CD4-positive, alpha-beta T cell treated with Interleukin-10 for 1 hour (primary cell): ENCODE measurements at places on chromosomes 12 and 14.

- DNase-seq, result no peak
Observed at GRCh38 chr12:114400925-114401324, 5.0 kb downstream of the TBX5 start.

DNA sequence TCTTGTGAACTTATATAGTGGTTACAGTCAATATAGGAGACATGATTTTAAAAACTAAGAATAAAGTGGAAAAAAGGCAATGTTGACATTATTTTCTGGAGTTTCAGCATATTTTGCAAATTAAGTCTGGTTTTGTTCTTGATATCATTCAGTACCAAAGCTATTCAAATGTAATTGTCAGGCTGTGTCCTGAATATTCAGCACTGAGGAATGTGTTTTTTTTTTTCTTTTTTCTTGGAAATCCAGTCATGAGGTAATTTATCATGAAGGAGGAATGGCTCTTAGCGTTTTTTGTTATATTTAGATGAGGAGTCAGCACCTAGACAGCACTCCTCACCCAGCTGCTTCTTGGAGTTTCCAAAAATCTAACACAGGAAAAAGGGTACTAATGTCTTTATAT is 225.5 kb downstream of the CCDC91 start:
- no peak for DNase-seq

GRCh38 chr14:30482276-30482675 is 76.7 kb upstream of the G2E3 start:
- DNase-seq, result no peak

- DNase-seq, result no peak
Observed at GRCh38 chr12:113427882-113428281, 5.7 kb downstream of the SDSL start.

- no peak for DNase-seq
Observed at GRCh38 chr12:76422543-76423438, 74.6 kb upstream of the BBS10 start.

DNA sequence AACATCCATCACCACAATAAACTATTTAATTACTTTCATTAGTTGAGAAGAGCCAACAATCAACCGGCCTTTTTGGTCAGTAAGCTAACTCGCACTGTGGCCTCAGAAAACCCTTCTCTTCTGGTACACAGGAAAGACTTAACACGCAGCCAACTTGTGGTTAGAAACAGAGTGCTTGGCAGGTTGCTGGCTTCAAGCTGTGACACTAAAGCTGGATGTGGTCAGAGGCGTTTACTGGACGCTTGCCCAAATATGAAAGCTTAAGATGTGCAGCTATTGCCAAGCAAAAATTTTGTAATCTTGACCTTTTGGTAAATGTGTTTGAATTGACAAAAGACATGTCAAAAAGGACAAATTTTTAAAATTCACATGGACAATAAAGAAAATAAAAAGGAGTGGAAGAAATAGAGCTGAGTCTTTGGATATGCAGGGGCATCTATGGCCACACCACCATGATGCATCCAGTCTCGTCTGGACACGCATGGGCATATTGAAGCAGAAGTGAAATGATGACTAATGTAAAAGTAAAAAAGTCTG is 2.6 kb upstream of the KLRK1 start:
- DNase-seq, result peak; percentile 68

- DNase-seq, result no peak
Observed at GRCh38 chr12:92561543-92561899, 141.3 kb upstream of the PLEKHG7 start.

- no peak for DNase-seq
Observed at GRCh38 chr12:103802586-103802886, 38.5 kb downstream of the NT5DC3 start.

DNA sequence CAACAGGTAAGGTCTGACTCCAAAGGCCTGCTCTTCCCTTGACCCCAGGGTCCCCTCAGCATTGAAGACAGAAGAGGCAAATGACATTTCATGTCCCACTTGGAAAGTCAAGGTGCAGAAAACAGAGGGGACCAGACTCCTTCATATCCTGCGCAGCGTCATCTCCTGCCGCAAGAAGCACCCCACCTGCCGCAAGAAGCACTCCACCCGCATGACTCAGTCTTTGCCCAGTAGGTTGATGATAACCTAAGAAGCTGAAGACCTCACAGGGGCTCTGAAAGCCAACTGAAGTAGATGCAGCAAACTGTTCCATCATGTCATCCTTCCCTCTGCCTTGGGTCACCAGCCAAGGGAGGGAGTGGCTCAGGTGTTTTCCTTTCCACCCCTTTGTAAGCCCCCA is 11.6 kb upstream of the SMUG1 start:
- no peak for DNase-seq

- no peak for DNase-seq
Observed at GRCh38 chr14:70917633-70918032, 10.4 kb downstream of the PCNX1 start.

- no peak for DNase-seq
Observed at GRCh38 chr12:124426594-124427555, 132.0 kb downstream of the RFLNA start.

GRCh38 chr12:16668198-16668597 is 62.2 kb upstream of the LMO3 start:
- no peak for DNase-seq

DNA sequence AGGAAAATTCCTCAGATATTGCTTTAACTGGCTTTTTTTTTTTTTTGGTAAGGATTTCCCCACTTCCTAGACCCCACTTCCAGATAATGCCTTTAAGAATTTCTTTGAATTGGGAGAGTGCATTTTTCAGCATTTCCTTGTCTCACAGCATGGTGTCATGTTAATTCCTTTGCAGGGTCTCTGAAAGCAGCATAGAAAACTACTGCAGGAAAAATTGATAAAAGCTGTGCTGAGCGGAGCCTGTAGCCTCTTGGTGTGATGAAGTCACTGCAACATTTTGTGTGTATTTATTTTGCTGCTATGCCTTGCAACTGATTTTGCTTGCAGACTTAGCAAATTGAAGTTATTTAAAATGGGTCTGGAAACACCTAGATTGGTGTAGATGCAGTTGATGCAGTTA is 2.7 kb downstream of the ANO4 start:
- no peak for DNase-seq

DNA sequence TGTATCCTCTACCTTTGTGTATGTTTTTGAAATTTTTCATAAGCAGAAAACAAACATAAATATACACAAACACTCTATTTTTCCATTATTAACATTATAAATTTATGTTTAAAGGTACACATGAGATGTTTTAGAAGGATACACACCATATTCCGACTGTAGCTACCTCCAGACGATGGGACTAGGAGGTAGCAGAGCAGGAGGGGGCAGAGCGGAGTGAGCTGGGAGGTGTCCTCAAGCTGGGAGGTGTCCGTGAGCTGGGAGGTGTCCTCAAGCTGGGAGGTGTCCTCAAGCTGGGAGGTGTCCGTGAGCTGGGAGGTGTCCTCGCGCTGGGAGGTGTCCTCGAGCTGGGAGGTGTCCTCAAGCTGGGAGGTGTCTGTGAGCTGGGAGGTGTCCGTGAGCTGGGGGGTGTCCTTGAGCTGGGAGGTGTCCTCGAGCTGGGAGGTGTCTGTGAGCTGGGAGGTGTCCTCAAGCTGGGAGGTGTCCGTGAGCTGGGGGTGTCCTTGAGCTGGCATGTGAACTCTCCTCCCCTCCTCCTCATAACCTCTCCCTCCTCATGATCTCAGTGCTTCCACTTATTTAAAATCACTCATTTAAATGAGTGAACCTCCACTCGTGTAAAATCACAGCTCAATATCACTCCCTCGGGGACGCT is 346.9 kb upstream of the SFSWAP start:
- DNase-seq, result no peak

GRCh38 chr12:123115409-123116121 is 35.3 kb downstream of the PITPNM2 start:
- DNase-seq, result no peak

DNA sequence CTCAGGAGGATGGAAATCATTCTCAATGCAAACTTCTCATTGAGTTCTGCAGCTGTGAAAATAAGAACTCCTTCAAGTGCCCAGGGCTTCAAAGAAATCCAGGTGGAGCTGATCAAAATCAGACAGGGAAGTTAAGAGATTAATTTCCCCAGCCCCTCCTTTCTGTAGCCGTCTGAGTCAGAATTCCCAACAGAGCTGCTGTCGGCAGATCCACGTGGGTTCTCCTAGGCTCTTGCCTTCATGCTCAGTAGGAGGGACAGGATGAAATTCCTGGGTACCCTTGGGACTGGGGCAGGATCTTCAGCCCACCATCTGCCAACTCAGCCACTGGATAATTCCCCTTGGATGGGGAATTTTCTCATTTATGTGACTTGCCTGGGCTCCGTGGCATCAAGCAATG is 13.3 kb downstream of the TGFB3 start:
- DNase-seq, result no peak

GRCh38 chr12:131828671-131829355 is 620 bp downstream of the MMP17 start:
- no peak for DNase-seq

DNA sequence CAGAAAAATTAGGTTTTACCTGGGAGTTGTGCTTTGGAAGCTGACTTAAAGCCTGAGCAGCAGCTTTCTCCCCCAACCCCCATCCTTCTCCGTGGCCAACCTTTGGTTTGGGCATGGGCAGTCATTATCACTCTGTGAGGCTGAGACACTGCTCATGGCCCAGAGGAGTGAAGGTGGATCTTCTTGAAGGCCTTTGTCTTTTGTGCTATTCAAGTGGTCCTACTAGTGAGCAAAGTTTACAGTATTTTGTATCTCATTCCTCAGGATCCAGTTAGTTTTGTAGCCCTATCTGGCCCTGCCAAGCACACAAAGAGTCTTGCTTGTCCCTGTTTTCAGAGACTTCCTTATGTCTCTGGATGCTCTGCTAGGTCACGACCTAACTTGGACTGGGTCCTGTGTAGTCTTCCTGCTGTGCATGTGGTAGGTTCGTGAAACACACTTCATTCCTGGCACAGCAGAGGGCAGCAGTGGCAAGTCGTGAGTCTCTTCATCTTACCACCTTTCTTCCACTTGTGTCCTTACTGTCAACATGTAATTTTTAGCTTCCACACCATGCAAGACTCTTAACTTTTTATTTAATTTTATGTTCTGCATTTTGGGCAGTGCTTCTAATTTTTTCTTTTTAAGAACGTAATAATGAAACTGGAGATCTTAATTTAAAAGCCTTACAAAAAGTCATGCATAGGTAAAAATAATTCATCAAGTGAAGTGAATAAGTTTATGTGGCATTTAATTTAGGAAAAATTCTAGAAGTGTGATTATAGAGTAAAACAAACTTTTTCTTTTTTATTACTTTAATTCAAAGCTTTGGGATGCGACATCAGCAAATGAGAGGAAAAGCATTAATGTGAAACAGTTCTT is 53.7 kb downstream of the APAF1 start:
- peak; percentile 46 for DNase-seq

DNA sequence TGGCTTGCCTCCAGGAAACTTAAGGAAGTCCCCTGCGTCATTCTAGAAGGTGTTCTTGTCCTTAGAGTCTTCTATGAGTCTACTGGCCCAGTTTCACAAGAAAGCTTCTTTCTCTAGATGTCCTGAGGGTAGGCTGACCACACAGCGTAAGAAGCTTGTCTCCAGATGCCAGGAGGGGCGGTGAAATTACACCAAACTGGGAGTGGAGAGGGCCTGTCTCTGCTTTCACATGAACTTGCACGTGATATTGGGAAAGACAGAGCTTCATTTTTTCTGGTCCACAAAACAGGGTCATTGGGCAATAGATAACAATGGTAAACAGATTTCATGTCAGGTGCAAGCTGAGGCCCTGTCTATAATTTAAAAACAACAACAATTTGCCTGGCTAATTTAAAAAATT is 85.7 kb upstream of the TBX3 start:
- DNase-seq, result no peak

DNA sequence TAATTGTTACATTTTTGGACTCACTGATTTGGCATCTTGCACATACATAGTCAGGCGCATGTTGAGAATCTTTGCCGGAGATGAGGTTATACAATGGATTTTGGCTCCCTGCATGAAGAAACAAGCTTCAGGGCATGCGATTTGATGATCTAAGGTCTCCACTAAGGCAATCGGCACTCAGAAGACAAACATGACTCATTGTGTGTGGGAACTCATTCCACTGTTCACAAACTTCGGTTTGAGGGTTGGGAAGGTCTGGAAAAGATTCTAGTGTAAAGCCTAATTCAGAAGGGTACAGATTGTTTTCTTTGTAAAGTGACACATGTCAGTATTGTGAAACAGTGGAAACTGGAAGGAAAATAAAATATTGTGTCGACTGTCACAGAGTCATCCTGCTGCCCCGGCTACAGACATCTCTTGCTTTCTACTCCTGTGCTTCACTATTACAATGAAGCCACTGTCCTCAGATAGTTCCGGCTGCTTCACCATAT is 192.6 kb upstream of the HMGA2 start:
- no peak for DNase-seq

- no peak for DNase-seq
Observed at GRCh38 chr12:24822121-24822899, 126.6 kb downstream of the BCAT1 start.

DNA sequence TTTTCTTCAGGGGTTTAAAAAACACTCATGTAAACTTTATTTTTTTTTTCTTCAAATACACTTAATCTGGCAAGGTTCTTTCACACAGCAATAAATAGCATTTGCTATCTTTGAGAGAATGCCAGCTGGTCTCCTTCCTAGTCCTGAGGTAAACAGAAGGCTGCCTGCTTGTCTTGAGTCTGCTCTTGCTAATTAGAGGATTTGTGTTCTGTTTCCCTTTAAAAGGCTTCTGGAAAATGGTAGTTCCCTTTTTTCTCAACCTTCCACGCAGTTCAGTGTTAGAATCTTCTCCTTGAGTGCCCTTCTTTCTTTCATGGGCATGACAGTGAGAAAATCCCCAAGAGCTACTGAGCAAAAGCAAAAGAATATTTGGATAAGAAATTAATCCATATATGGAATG is 92.3 kb upstream of the DCN start:
- no peak for DNase-seq

GRCh38 chr14:29810064-29810463 is 117.6 kb downstream of the PRKD1 start:
- no peak for DNase-seq

GRCh38 chr12:6753772-6754356 is 923 bp upstream of the MLF2 start:
- DNase-seq, result no peak

- DNase-seq, result no peak
Observed at GRCh38 chr14:90400904-90401561, 4.2 kb downstream of the CALM1 start.

- DNase-seq, result peak; percentile 35
Observed at GRCh38 chr12:92574051-92574783, 128.6 kb upstream of the PLEKHG7 start.
